T-helper 22 cell (primary cell): ENCODE measurements at places on chromosomes 7 and 10.

- no peak for DNase-seq
Measured at GRCh38 chr7:28654110-28654509, 241.8 kb downstream of the CREB5 start.

DNA sequence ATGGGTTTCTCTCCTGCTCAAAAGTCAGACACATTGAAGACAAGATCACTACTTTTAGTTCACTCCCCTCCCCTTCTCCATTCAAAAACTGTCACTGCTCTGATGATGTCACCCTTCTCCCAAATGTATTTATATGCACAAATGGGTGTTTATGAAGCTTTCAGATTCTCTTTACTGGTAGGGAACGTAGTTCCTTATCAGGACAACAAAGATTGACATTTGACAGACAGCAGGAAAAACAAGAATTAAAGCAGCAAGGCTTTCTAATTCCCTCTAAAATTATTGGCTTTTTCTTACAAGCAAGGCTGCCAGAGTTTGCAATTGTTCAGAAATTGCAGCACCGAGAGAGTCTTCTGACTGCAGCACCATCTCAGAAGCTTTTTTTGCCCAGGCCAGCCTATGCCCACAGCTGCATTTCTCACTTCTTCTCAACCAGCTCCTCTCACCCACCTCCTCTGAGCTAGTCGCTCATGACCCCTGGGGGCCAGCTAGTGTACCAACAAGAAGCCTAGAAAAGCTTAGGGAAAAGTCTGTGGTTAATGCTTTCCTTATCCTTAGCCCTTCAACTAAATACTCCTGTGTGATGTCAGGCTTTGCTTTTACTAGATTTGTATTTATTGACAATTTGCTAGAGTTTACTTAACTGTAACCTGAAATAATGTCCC lies 265.1 kb downstream of the HTR7 start:
- no peak for DNase-seq

GRCh38 chr7:140683657-140684056 lies 10.9 kb downstream of the ADCK2 start:
- no peak for DNase-seq

DNA sequence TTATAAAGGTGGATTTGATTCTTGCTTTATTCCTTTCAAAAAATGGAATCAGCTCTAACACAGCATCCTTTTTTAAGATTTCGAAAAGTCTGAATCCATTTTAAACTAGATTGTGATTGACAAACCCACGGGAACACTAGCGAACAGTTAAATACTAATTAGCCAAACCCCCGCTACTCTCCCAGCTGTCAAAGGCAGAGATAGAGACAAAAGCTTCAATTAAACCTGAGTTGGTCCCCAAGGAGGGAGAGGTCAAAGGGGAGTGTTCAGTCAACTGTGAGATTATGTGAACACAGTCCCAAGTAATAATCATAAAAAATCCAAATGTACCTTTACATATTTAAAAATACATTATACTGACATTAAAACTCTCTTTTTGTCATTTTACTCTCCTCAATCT lies 65.7 kb upstream of the TBX20 start:
- no peak for DNase-seq

- DNase-seq = no peak
Measured at GRCh38 chr10:89158446-89158845, 48.7 kb downstream of the CH25H start.

DNA sequence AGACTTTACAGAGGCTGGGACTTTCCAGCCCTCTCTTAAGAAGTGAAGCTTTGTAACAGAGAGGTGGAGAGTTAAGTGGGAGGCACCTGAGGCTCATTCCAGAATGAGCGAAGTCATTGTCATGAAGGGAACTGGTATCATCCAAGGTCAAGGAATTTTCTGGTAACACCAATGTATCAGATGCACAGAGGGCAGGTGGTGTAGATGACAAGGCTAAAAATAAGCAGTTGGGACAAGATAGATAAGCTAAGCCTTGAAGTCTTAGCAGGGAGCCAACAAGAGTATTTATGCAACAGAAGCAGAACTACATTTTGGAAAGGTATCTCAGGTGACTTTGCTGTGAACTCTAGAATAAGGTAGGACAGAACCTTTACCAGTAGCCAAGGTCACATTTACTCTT lies 257.0 kb upstream of the AUTS2 start:
- no peak for DNase-seq

- no peak for DNase-seq
Measured at GRCh38 chr10:33448421-33449140, 114.1 kb upstream of the NRP1 start.

DNA sequence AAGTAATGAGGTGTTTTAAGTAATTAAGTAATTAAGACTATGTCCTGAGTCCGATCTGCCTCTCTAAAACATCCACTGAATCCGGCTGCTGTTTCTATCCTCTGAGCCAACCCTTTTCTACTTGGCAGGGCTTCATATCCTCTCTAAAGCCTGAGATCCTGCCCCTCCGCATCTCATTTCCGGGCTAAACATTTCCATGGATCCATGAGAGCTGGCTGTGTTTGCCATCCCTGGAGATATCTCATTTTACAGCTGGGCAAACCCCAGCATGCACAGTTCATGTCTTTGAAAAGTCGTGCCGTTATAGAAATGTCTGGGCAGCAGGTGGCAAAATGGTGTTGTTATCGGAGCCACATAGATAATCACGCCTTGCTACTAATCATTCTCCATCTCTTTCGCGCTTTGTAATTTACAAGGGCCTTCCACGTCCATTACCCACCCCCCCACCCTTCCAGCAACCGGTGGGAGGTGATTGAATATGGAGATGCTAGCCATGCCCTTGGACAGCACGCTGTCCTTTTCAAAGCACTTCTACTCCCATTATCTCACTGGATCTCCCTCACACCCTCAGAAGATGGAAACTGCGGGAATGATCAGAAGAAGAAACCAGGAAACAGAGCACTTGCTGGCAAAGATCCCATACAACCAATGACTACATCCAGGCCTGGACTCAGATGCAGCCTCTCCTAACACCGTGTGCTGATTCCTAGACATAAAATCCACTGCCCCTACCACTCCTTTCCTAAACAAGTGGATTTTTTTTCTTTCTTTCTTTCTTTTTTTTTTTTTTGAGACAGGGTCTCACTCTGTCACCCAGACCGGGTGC lies 1189.2 kb downstream of the TYW1 start:
- DNase-seq = no peak

- no peak for DNase-seq
Measured at GRCh38 chr7:128265906-128266300, 24.8 kb downstream of the LEP start.
